Activated CD4-positive, alpha-beta T cell treated with anti-CD3 and anti-CD28 coated beads, Interleukin-2, amount 50 U/mL, for 1 hour (primary cell): ENCODE measurements at places on chromosomes 7 and 10.

DNA sequence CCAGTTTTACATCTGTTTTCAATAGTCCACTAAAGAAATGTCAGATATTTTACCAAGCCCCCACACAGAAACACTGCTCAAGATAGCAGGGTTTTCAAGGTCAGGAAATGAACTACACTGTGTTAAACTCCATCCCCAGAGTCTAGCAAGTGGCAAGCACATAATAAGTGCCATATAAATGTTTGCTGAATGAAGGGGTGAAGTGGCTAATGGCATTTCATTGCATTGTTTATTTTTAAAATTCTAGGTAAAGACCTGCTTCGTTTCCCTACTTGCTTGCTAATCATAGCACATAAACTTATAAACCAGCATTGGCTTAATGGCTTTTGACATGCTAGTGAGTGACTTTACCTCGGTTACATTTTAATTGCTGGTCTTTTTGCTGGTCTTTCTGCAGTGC, 322.6 kb downstream of the GRID1 start:
- DNase-seq: no peak

DNA sequence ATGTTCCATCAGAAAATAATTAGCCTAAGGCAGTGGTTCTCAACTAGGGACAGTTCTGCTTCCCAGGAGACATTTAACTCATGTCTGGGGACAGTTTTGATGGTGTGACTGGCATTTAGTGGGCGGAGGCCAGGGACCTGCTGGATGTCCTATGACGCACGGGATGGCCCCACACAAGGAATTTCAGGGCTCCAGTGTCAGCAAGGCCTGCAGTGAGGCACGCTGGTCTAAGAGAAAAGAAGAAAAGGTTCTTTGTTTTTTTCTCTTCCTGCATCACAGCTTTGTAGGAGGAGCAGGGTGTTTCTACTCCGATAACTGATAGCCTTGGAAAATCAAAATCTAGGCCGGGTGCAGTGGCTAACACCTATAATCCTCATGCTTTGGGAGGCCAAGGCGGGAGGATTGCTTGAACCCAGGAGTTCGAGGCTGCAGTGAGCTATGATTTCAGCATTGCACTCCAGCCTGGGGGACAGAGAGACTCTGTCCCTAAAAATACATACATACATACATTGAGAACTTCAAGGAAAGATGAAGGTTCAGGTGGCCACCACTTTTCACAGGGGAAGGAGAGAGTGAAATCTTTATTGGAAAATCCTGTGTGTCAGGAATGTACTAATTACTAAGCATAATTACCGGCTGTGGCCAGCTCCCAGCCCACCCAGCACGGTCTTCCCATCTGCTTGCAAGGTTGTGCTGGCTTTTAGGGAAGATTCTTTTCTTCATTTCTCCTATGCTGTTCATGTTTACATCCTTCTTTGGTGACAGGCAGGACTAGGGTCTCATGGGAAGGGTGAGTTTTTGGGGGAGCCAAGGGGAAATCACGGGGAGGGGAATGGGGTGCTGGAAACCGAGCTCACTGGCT, 150.4 kb downstream of the ACTR3B start:
- DNase-seq: no peak

DNA sequence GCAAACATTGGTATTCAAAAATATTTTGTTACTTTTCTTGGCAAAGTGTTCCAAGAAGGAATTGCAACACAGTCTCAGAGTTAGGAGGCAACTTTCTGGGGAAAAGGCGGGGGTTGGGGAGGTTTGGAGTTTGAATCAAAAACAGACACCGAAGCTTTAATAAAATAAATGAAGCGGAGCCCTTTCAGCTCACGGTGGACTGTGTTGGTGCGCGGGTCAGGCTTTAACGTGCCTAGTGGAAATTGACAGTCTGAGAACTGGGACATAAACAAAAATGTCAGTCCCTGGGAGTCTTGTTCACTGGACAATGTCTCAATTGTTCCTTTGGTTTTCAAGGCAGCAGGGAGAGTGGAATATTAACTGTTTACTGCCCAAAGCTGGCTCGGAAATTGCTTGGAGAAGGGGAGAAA, 109.3 kb downstream of the TCF7L2 start:
- DNase-seq: no peak

GRCh38 chr10:124448696-124449169, 1.1 kb downstream of the NKX1-2 start:
- DNase-seq: no peak

GRCh38 chr7:130939321-130940095, 205.5 kb upstream of the KLF14 start:
- no peak for DNase-seq

GRCh38 chr10:126519185-126519584, 130.9 kb upstream of the ADAM12 start:
- no peak for DNase-seq

- DNase-seq: no peak
Observed at GRCh38 chr7:41492603-41493002, 210.3 kb downstream of the INHBA start.

DNA sequence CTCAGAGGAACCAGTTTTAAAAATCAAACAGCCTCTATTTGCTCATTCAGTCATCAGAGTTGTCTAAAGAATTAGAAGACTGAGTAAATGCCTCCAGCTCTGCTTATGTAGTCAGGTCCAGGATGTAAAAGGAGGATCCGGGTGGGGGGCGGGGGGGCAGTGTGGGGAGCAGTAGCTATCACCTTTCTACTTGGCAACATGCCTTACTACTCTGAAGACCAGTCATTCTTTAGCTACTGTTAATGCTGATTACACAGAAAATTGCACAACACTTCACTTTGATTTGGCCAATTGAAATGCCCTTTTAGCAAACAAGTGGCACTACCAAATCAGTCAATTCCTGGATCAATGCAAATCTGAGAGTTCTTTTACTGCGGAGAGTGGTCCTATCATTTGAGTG, 164.2 kb downstream of the NXPH1 start:
- no peak for DNase-seq

- DNase-seq: no peak
Observed at GRCh38 chr7:65503434-65504152, 129.9 kb downstream of the ZNF92 start.

- no peak for DNase-seq
Observed at GRCh38 chr7:51973939-51974338, 657.3 kb upstream of the COBL start.

- DNase-seq: no peak
Observed at GRCh38 chr7:29332042-29332811, 137.7 kb downstream of the CHN2 start.

GRCh38 chr7:53237344-53237913, 202.0 kb downstream of the POM121L12 start:
- DNase-seq: no peak

DNA sequence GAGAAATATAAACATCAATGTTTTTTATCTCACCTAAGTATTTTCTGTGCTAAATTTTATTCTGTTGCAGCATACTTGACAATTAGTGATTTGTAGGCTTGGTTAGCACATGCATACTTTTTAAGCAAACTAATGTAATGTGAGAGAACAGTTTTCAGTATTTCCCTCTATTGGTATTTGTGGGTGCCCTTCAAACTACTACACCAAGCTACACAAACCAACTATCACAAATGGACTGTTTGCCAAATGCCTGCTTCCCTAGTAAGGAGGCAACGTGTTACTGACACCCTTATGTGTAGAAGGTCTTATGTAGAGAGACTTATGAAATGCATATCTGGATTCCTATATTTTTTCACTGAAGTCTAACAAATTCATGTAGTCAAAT, 98.4 kb upstream of the FZD1 start:
- DNase-seq: no peak

DNA sequence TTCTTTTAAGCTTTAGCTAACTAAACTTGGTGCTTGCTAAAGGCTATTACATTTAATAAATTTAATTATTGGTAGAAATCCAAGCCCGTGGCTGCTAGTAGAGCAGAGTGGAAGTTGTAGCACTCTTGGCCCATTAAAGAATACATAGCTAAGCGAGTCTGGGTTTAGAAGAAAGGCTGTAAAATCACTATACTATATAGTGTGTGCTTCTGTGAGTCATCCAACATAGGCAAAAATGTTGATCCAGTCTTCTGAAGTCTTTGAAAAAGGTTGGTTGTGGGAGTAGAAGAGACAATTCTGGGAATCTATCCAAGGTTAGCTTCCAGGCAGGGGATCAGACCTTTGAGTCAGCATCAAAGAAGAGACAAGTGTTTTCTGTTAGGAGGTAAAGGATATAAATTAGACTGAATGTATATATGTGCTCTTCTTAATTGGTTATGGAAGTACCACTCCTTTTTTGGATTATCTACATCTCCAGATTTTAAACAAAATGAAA, 664.2 kb downstream of the NXPH1 start:
- no peak for DNase-seq

DNA sequence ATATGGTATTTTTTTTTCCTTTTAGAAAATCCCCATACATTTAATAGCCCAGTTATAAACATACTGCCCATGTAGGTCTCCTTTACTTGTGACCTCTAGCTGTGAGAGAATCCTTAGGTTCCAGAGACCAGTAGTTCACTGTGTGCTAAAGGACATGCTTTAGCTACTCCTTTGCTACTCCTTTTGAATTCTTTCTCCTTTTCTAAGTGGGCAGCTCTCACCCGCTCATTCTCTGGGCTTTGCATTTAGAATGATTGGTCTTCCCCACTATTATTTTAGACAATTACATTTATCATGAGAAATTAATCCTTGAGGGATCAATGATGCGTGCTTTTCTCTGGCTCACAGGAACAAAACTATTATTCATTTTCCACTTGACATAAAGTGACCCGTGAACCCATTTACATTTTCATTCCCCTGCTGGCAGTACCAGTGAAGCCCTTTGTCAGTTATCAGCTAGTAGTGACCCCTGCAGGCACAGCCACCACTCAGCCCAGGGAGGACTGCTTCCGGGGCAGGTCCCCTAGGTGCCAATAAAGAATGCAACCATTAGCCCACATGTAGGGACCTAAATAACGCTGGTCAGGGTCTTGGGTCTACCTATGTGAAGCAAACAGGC, 844.3 kb downstream of the CNTNAP2 start:
- DNase-seq: no peak

DNA sequence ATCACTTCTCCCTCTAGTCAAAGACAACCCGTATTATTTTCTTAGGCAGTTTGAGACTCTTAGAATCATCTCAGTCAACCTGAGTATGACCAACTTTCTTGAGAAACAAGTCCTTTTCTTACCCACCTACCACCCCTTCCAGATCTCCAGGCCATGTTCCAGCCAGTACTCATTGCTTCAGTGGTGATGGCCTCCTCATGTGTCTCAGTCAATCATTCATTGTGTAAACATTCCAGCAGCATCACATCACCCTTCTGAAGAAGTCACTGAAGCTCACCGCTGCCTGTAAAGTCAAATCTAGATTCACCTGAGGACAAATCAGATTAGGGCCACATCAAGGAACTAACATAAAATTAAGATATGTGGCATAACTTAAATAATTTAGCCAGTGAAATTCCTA, 467.2 kb upstream of the NRP1 start:
- DNase-seq: no peak

GRCh38 chr10:117409549-117410305, 34.5 kb upstream of the PDZD8 start:
- no peak for DNase-seq

GRCh38 chr10:63972949-63973827, 452.0 kb downstream of the REEP3 start:
- DNase-seq: no peak

DNA sequence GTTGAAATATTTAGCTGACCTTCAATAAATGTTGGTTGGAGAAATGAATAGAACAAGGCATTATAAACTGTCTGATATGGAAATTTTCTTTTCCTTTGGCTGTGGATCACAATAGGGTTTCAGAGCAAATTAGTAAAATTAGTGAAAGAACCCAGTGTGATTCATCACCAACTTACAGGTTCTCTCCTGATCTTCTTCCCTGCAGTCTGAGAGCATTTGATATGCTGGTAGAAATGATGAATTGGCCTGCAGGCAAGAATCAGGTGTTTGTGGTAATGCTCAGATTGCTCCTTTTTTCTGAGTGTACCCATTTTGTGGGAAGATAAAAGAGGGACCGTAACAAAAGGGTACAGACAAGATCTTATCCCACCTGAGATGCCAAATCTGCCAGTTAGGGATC, 51.9 kb downstream of the BTAF1 start:
- no peak for DNase-seq

- no peak for DNase-seq
Observed at GRCh38 chr7:39721345-39721744, 98.0 kb downstream of the RALA start.

DNA sequence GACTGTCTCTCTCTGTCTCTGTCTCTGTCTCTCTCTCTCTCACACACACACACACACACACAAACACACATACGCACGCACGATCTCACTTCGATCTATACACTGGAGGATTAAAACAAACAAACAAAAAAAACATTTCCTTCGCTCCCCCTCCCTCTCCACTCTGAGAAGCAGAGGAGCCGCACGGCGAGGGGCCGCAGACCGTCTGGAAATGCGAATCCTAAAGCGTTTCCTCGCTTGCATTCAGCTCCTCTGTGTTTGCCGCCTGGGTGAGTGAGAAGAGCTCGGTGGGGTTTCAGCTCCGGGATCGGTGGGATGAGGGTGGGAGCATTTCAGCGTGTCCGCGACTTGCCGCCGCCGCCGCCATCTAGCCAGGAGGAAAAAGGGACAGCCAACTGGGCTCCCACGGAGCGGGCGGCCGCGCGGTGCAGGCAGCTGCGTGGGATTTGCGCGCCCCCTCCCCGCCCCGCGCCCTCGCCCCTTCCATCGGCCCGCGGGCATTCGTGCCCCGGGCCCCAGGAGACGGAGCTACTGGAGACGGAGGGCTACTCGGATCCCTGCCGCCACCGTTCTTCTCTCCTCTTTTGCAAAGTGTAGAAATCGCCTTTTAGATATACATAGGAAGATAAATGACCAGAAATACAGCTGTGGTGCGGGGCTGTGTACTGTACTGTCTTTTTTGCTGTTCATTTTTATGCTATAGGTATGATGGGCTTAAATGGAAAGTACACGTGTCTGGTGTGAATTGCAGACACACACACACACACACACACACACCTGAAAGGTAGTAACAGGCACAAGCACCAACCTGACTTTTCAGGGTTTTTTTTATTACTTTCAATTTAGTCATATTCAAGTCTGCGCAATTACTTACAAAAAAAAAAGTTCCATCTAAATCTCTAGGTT, 581 bp downstream of the PTPRZ1 start:
- DNase-seq: no peak

GRCh38 chr10:103592186-103593021, 98.9 kb downstream of the NEURL1 start:
- peak; percentile 32 for DNase-seq

- DNase-seq: no peak
Observed at GRCh38 chr10:70051848-70052247, 798 bp upstream of the MACROH2A2 start.

DNA sequence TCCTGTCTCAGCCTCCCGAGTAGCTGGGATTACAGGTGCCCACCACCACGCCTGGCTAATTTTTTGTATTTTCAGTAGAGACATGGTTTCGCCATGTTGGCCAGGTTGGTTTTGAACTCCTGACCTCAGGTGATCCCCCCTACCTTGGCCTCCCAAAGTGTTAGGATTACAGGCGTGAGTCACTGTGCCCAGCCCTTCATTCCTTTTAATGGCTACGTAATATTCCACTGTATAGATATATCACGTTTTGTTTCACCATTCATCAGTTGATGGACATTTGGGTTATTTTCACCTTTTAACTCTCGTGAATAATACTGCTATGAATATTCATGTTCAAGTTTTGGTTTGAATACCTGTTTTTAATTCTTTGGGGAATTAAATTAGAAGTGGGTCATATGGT, 44.6 kb upstream of the CYCS start:
- DNase-seq: no peak
